ENCODE measurements at places on chromosomes 3 and 15.

GRCh38 chr15:70763950-70764730 lies 782 bp upstream of the UACA start:
- DNase-seq: no peak

DNA sequence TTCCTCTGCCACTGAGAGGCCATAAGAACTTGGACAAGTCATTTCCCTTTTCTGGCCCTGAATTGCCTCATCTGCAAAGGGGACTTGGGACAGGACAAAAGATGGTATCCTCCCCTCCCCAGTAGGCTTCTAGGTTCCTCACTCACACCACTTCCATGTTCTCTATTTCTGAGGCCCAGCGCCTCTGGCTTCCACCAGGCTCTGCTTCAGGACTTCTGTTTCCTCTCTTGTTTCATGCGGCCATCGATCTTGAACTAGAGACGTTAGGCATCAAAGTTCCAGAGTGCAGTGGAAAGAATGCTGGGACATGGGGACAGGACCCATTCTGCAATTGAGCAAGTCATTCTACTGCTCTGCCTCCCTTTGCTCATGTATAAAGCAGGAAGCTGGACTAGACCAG lies 1.7 kb downstream of the TM4SF4 start:
- DNase-seq: no peak

DNA sequence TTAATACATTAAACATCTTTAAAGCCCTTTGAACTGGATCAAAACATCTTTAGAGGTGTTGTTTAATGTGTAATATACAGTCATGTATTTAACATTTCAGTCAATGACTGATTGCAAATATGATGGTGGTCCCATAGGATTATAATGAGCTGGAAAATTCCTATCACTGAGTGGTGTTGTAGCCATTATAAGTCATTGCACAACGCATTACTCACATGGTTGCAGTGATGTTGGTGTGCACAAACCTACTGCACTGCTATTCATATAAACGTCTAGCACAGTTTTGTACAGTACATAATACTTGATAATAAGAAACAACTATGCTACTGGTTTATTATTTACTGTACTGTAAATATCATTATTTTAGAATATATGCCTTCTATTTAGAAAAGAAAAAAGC lies 75.6 kb downstream of the DTWD1 start:
- no peak for DNase-seq

- DNase-seq: no peak
Measured at GRCh38 chr3:29282427-29283230, 1.8 kb downstream of the RBMS3 start.

All from stimulated activated CD8-positive, alpha-beta memory T cell treated with anti-CD3 and anti-CD28 coated beads, Interleukin-4, amount 100 ng/mL, for 48 hours (primary cell).